Left lung (tissue), 14 donors: ENCODE measurements at places on chromosomes 7 and 10. TPM values are rescaled to one million over a fixed set of nuclear protein-coding genes. Genes with fewer than 3 reads are reported as not detected.

DNA sequence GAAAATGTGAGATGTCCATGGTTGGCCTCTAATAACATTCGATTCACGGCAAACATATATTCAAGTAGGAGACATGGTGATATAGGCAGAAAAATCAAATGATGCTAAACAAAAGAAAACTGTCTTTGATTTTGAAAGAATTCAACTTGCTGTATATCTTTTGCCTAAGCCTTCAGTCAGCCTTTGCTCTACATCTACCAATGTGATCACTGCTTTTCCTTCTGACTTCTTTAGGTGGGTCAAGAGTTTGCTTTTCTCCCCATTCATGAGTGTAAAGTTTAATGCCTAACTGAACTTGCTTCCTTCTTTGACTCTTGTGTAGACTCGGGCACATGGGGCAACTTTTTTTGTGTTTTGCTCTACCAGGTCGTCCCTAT lies 417 bp upstream of the HIF1AN start:
- DNase-seq, result no peak

GRCh38 chr10:43308986-43309385 lies 42.1 kb upstream of the RASGEF1A start:
- no peak for DNase-seq

DNA sequence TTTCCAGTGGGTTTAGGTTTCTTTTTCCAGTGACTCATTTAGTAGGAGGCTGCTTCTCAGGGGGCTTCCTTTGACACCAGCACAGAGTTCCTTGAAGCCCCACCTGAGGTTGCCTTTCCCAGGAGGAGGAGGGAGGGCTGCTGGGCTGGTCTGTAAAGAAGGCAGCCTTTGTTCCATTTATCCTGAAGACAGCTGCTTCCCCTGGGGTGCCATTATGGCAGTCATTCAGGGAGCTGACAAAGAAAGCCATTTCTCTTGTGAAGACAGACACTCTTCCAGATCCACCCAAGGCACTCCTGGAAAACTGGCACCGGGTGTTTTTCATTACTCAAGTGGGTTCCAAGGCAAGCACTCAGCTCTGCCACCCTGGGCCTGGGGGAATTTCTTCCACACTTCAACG lies 54.0 kb downstream of the MTURN start:
- no peak for DNase-seq

GRCh38 chr10:95437669-95438068 lies 123.5 kb downstream of the SORBS1 start:
- DNase-seq, result no peak

DNA sequence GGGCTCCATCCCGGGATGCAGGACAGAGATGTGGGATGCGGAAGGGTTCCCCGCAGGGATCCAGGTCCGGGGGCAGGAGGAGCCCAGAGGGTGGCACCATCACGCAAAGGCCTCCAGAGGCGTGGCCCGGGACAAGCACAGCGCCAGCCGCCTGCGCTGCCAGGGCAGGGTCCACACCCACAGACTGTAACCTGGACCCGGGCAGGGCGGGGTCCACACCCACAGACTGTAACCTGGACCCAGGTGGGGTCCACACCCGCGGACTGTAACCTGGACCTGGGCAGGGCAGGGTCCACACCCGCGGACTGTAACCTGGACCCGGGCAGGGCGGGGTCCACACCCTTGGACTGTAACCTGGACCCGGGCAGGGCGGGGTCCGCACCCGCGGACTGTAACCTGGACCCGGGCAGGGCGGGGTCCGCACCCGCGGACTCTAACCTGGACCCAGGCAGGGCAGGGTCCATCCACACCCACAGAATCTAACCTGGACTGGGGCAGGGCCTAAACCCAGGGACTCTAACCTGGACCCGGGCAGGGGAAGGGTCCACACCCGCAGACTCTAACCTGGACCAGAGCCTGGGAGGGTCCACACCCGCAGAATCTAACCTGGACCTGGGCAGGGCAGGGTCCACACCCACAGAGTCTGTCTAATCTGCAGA lies 37.5 kb upstream of the SUN1 start:
- no peak for DNase-seq

DNA sequence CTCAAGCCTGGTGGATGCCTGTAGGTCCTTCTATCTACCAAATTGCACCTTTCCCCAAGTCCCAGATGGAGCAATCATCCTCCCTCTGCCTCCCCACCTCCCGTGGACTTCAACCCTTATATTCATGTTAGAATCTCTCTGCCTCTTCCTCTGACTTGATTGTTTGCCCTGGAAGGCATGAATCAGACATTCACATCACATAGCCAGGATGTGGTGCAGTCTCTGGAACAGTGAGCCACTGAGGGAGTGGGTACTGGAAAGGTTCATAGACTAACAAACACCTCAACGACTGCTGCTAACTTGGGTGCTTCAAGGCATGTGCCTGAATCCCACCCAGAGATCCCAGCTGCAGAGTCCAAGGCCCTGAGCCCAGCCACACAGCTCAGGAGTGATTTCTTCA lies 494.0 kb downstream of the TNS3 start:
- DNase-seq, result no peak

- DNase-seq, result peak; percentile 70
Measured at GRCh38 chr10:81502677-81503359, 372.2 kb upstream of the NRG3 start.

BRAF gene
- 30.8 TPM for total RNA-seq

COL28A1 gene
- 2.3 TPM for total RNA-seq

GRCh38 chr7:133983685-133984419 lies 143.3 kb upstream of the LRGUK start:
- no peak for DNase-seq

DNA sequence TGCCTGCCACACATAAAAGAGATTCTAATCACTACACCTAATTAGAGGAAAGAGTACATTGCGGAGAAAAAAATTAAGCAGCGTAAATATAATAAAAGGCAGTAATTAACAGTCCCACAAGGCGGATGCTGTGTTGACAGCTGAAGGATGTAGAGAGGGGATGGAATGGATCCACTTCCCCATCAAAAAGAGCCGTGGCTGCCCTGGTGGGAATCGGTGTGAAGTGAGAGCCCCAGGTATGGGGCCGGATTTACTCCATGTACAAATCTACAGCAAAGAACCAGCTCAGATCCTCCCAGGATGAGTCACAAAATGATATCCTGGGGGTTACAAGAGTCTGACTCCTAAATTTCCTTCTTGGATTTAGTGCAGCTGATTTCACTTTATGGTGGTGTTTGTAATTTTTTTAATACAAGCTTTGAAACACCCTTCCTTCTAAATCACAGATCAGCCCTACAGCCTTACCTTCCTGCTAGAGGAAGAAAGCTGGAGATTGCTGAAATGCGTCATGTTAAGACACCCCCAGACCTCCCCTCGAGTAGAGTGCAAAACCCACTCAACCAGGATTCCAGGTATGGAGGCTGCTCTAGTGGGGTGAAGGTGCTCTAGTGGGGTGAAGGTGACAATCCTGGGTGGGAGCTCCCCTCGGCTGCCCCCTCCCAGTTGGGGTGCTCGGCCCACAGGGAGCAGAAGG lies 398.4 kb downstream of the PLXNA4 start:
- no peak for DNase-seq

DNA sequence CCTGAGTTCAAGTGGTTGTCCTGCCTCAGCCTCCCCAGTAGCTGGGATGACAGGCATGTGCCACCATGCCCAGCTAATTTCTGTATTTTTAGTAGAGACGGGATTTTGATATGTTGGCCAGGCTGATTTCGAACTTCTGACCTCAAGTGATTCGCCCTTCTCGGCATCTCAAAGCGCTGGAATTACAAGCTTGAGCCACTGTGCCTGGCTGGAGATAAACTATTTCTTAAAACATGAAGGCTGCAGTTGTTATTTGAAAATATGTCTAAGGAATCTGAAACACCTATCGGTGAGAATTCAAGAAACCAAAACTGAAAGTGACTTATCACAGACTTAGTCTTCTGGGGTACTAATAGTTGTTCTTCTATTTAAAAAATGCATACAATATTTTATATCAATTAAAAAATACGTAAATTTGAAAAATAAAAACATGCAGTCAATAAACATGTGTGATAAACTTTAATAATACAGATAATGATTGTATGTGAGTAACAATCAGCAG lies 176.9 kb upstream of the PRSS58 start:
- no peak for DNase-seq

DNA sequence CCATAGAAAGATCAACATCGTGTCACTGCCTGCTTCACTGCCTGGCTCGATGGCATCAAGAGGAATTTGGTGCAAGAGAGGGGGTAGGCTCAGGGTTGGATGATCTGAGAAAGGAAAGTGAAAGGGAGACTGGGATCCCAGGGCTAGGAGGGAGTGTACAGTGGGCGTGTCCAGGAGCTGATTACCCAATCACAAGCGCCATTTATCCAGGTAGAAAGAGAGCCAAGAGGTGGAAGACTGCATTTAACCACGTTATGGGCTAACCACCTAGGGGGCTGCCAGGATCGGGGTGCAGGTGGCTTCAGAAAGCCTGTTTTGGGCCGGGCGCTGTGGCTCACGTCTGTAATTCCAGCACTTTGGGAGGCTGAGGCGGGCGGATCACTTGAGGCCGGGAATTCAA lies 10.3 kb downstream of the PODXL start:
- no peak for DNase-seq

DNA sequence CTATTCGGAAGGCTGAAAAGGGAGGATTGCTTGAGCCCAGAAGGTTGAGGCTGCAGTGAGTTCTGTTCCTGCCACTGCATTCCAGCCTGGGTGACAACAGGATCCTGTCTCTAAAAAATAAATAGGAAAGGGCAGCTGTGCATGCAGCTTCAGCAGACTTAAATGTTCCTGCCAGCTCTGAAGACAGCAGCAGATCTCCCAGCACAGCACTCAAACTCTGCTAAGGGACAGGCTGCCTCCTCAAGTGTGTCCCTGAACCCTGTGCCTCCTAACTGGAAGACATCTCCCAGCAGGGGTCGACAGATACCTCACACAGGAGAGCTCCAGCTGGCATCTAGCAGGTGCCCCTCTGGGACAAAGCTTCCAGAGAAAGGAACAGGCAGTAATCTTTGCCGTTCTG lies 117.9 kb downstream of the CXCL12 start:
- DNase-seq, result no peak

TAS2R4 gene
- total RNA-seq, result 1.1 TPM

CCDC3 gene
- 7.8 TPM for total RNA-seq

RNF32 gene
- total RNA-seq, result 2.0 TPM

GRCh38 chr7:34991938-34992840 lies 45.1 kb downstream of the DPY19L1 start:
- no peak for DNase-seq

DNA sequence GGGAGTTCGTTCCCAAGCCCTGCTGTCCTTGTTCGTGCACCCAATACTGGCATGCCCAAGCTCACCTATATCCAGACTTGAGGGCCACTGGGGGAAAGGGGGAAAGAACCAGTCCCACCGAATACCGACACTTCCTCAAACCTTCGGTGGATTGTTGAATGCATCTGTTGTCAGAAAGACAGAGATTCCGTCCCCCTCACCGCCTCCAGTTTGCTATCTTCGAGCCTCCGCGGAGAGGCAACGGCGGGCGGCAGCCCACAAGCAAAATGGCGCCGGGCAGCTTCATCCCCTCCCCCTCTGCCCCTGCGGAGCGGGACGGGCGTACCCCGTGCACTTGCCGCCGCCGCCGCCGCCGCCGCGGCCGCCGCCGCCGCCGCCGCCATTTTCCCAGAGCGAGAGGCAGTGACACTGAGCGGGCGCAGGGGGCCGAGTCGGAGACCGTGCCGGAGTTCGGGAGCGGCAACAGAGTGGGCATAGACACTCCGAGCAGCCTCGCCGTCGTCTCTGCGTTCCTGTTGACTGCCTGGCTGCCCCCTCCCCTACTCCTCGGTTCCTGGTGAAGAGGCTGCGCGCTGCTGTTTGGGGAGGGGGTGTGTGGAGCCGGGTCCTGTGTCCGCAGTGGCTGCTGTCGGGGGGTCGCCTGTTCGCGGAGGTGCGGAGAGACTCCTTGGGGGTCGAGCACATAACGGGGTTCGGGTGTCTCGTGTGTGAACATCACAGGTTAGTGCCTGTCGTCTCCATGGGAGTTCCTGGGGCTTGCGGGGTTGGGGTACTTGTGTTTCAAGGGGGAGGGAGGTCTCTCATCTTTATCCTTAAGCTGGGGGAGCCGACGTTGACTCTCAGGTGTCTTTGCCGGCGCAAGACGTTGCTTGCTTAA lies at the start of gene KMT2E:
Gene KMT2E (plus strand): TSS at position 390 of the 877 bp plus-strand sequence. CDS start 26,748 bp downstream, outside the sequence.
- peak; percentile 91 for DNase-seq

DNA sequence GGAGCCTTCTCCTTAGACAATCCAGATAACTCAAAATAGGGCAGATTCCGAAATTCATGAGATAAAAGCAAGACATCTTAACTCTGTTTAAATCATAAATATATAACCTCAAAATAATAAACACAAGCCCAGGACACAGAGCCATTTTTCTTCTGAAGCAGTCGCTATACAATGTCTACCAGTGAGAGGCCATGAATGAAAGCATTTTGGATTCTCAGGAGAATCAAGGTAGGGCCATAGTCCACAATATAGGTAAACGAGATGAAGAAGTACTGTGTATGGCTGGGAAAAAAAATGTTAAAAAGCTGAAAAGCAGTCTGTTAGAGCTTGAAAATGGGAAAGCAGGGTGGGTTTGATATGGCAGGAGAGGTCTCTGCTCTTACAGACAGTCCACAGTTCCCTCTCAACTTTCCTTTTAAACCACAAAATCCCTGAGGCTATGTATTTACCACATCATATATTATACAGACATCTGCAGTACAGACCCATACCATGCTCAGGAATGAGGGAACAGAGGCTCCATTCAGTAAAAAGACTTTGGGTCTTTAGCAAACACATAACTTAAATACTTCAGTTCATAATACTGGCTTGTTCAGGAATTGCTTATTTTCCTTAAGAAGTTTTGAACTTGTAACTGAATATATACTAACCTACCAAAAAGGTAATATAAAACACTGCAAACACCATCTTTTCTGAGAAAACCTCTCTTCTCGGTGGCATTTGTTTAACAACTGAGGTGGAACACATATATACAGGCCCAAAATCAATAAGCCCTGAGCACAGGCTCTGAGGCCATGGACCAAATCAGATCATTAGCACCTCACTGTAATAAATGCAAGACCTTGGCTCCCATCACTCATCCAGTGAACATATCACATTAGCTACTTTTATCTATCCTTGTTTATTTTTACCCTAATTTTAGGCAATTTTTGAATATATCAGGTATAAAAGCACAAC lies 109.3 kb downstream of the SORBS1 start:
- no peak for DNase-seq

DNA sequence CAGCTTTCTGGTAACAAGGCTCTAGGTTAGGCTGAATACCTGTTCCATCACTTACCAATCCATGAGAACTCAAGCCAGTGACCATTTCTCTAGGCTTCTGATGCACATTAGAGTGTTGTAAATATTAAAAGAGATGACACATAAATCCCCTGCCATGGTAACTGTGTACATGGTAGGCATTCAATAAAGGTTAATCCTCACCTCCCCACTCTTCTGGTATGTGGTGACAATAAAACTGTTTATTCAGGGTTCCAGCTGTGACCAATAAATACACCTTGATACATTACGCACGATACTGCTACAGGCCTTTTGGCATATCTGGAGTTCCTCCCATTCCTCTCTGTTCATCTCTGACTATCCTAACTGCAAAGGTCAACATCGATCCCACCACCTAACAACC lies 171.9 kb downstream of the SRPK2 start:
- DNase-seq, result no peak

TRIM74 gene
- not detected for total RNA-seq

MORN4 gene
- 4.1 TPM for total RNA-seq

- DNase-seq, result peak; percentile 32
Measured at GRCh38 chr10:4650582-4650981, 175.4 kb upstream of the AKR1E2 start.

OR2A12 gene
- total RNA-seq, result not detected

- DNase-seq, result no peak
Measured at GRCh38 chr10:89475591-89475998, 59.8 kb downstream of the SLC16A12 start.

- no peak for DNase-seq
Measured at GRCh38 chr10:37125191-37125732, at the start of gene ANKRD30A. Gene ANKRD30A (plus strand): TSS chr10:37125598. CDS start chr10:37125788, 190 bp downstream.
